ENCODE measurements at places on chromosomes 2 and 18. TPM values are rescaled to one million over a fixed set of nuclear protein-coding genes. Genes with fewer than 3 reads are reported as not detected.

- DNase-seq = no peak
Measured at GRCh38 chr2:196054631-196055030, 14.0 kb downstream of the DNAH7 start.

Gene NEU4
- total RNA-seq = not detected

DNA sequence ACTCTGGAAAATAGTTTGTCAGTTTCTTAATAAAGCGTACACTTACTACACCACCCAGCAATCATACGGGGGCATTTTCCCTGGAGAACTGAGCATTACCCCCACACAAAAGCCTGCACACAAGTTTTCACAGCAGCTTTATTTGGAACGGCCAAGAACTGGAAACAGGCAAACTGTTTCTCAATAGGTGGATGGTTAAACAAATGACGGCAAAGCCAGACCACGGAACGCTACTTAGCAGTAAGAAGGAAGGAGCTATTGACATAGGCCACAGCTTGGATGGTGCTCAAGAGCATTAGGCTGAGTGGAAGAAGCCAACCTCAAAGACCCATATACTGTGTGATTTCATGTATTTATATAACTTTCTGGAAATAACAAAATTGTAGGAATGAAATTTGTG is 9.0 kb downstream of the MALL start:
- DNase-seq = peak; percentile 53

GRCh38 chr2:157726946-157727345 is 98.3 kb upstream of the ACVR1C start:
- DNase-seq = no peak

DNA sequence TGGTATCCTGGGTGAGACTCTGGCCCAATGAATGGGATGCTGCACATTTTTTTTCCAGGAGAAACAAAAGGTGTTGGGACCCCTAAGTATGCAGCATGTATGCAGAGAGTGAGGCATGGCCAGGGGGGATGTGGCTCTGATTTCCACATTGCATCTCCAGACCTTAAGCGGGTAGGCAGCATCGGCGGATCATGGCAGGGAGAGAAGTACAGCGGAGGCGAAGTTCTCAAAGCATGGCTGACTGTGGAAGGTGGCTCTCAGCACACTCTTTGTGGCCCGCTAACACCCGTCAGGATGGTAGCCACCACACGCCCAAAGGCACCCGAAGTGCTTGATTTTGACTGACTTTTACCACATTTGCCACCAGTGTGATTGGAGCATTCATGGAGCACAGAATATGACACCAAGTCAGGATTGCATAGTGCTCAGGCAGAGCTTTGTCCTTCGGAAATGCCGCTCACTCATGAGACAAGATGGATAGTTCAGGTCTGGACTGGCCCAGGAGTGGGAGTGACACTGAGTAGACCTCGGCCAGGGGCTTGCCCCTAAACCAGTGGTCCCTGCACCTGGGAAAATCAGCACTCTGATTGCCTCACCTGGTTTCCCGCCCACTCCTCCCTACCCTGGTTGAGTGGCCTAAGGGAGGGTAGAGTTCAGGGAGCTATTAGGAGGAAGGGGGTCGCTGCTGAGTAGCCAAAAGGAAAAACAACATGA is 14.2 kb downstream of the INPP4A start:
- DNase-seq = no peak

Gene DAW1
- total RNA-seq = 4.9 TPM

DNA sequence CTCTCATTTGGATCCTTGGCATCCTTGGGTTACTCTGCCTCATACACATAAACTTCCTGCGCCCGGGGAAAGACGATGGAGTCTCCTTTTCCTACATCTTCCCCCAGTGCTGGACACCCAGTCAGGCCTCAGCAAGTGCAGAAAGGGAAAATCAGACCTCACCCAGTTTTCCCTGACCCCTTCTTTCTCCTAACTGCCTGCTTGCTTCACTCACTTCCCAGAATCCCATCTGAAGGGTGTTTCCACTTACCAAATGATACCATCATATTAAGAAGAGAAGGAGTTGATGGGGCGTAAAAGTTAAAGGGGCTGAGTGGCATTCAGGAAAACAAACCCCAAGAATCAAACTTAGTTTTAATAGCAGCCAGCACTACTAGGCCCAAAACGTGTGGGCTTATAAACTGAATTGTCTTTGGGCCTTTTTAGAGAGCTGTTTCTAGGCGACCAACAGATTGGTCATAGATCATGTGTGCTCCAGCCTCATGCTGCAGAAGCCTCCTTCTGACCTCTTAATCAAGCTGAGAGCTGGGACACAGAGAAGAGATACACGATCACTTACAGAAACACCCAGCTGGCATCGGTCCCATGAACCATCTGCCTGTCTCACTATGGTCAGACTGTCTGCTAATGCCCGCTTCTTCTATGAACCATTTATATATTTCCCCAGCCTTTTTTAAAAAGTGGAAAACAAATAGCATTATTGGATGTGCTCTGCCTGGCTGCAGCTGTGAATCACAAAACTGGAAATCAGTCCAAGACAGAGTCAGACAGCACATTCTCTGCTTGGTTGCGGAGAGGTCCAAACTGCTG is 165.7 kb upstream of the SLC14A2 start:
- DNase-seq = peak; percentile 49

DNA sequence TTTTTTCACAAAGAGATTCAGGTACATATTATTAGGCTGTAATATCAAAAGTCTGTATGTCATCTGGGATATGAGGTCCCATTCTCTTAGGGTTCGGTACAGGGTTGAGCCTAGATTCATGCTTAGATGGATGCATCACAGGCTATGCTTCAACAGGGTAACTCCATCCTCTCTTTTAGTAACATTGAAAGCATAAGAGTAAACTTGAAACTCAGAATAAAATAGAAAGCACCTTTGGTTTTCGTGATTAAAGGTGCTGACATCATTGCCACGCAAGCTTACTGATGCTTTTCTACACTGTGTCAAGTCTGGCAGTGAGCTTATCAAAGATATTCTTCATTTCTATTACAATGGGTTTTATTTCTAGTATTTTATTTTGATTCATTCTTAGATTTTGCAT is 419.1 kb upstream of the DSEL start:
- no peak for DNase-seq

Gene BOLL
- total RNA-seq = not detected

DNA sequence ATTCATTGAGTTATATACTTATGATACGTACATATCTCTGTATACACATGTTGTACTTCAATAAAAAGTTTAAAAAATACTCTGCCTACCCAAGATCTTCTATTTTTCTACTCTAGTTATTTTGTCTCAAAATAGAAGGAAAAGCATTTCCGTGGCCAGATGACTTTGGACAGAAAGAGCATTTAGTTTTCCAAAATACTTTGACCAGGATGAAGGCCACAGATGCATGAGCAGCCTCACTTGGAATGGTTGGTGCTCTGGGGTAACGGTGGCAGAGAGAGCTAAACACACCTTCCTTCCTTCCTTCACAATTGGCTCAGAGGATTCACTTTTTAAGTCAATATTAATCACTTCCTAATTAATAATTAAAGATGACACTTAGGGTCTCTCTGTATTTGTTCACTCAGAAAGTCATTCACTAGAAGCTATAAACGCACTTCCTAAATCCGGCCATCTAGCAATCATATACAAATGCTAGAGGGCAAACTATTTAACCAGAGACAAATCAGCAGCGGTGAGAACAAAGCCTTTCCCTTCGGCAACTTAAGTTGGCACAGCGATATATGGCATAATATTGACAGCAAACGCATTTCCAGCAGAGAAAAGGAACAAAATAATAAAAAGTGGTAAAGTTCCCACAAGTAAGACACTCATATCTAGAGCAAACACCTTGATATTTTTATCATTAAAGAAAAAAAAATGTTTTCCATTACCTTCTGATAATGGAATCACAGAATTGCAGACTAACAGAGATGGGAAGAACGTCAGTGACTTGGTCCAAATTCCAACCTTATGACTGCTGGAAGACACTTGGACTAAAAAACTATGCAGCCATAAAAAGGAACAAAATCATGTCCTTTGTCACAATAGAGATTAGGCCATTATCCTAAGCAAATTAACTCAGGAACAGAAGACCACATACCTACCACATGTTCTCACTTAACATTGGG is 55.9 kb upstream of the NARS1 start:
- no peak for DNase-seq

Gene MPP4
- total RNA-seq = 0.30 TPM
